ENCODE measurements at places on chromosomes 2 and 18.

GRCh38 chr18:23930002-23930401 is 84.6 kb upstream of the TTC39C start:
- DNase-seq, result no peak

- no peak for DNase-seq
Observed at GRCh38 chr2:147467441-147467840, 377.4 kb upstream of the ACVR2A start.

DNA sequence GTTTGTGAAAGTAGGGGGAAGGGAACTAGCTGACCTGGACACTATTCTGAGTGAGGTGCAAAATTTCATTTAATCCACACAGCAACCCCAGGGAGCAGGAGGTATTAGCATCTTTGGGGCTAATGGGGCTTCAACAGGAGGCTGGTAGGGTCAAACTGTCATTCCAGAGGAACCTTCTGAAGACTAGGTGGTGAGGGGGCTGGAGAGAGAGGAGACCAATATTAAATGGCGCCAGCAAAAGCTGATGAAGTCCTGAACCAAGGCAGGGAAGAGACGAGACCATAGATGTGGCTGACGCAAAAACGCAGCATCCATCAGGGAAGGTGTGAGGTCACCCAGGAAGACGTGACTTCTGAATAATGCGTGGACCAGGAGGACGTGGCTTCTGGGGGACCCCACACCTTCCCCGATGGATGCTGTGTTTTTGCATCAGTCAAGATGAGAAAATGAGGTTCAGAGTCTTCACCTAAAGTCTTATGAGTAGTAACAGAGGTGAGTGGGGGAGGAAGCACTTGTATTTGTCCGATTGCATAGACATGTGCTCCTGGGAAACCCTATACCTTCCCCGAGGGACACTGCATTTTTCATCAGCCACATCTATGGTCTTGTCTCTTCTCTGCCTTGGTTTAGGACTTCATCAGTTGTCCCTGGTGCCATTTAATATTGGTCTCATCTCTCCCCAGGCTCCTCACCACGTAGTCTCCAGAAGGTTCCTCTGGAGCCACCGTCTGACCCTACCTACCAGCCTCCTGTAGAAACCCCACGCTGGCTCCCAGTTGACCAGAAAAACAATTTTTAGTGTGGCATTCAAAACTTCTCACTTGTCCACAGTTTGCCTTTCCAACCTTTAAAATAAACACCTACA is 188.6 kb downstream of the MYCN start:
- DNase-seq, result no peak

- no peak for DNase-seq
Observed at GRCh38 chr2:21250673-21251072, 126.9 kb downstream of the TDRD15 start.

GRCh38 chr2:143139835-143140393 is 10.7 kb downstream of the ARHGAP15 start:
- no peak for DNase-seq

Data from stimulated activated CD8-positive, alpha-beta memory T cell treated with anti-CD3 and anti-CD28 coated beads, Interleukin-7, amount 100 ng/mL, for 24 hours (primary cell).